Hepatic stellate cell (primary cell): ENCODE measurements at places on chromosomes 11 and 22.

DNA sequence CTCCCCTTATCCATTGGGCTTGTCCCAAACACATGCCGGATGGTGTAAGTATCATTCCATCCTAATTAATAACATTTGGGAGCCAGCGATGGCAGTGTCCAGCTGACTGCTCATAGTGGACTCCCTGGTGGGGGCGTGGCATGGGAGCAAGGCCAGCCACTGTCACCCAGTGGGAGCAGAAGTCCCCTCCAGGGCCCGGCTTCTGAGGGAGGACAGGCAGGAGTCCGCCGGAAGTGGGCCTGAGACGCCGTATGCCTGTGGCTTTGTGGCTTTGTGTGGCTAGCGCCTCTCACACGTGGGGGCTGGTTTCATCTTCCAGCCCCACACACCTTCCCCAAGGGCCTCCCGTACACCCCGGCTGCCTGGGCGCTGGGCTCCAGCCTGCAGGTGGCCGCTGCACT, 124.5 kb downstream of the KCNQ1 start:
- DNase-seq, result no peak

- DNase-seq, result no peak
Observed at GRCh38 chr11:11038782-11039181, 180.9 kb upstream of the ZBED5 start.

- no peak for DNase-seq
Observed at GRCh38 chr22:32341122-32341740, 16.4 kb upstream of the RFPL3 start.

- DNase-seq, result peak; percentile 46
Observed at GRCh38 chr11:66720223-66720898, 8.7 kb downstream of the SPTBN2 start.
